ENCODE measurements at places on chromosomes 1 and 21.

DNA sequence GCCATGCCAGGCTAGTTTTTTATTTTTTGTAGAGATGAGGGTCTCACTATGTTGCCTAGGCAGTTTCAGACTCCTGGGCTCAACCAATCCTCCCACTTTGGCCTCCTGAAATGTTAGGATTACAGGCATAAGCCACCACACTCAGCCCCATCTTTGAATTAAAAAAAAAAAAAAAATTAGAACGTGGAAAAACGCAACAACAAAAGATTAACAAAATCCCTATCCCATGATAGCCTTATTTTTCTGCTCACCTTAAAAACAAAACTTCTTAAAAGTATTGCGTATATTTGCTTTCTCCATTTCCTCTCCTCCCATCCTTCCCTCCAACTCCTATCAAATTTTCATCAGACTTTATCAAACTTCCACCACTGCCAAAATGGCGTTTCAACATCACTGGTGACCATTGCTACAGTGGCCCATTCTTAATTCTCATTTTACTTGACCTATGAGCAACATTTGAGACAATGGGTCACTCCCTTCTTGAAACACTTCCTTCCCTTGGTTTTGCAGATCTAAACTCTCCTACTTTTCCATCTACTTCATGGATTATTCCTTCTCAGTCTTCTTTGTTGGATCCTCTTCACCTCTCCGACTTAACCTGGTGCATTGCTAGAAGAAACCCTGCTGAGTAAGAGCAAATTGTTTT, 579 bp upstream of the ZNF684 start:
- peak; percentile 18 for DNase-seq

DNA sequence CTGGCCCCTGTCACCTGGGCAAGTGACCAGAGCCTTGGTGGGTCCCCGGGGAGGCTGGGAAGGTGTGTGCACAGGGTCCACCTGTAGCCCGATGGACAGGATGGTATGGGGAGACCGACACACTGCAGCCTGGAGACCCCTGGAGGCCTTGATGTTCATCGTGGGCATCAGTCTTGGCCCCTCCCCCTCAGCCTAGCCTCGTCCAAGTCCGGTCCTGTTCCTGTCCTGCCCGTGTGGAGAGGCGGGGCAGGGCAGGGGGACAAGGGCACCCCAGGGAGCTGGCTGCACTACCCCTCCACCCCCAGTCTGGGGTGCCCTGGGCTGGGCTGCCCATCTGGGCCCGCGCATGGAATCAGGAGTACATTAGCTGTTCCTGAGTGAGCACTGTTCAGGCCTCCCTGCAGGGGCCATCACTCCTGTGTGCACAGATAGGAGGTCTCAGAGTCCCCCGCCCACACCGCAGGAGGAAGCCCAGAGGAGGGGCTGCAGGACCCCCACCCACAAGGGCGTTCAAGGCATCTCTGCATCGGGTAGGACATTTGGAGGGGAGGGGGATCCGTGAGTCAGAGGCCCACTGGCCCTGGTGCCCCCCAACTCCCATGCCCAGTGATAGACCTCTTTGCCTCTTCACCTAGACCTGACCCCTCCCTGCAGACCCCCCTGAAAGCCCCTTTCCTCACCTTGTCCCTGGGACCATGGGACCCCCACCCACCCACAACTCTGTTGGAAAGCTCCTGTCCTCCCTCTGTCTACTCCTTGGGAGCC, 63.2 kb downstream of the WNT9A start:
- no peak for DNase-seq

GRCh38 chr1:9169601-9170137, 40.8 kb upstream of the GPR157 start:
- no peak for DNase-seq

DNA sequence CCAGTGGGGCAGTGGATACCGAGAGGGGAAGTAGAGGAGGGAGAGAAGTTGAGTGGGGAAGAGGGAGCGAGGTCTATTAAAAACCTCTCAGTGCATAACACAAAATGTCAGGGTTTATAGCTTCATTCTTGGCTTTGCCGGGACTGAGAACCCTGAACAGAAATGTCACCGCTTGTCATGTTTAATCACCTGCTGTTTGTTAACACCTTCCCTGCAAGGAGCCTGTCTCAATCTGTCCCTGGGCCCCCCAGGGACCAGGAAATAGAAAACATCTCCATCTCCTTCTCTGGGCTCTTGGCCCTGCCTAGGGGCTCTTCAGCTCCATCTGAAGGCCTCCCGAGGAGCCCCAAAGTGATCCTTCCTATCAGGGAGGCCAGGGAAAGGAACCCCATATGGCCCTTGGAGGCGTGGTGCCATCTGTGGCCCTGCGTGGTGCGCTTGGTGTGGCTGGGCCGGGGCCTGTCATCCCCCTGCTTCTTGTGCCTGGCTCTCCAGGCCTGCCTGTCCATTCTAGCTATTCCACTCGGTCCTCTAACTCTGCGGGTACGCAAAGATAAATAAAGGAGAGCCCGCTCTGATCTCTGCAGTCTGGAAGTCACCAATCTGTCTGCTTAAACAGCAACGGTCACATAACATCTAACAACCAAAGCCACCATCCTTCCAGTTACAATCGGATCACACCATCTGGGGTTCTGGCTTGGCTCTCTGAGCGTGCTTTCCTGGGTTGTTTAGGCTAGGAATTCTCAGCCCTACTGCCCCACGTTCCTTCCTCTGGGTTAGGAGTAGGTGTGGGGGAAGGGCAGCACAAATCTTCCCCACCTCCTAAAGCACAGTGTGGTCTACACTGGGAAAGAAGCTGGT, 113.8 kb downstream of the CASZ1 start:
- DNase-seq = no peak

DNA sequence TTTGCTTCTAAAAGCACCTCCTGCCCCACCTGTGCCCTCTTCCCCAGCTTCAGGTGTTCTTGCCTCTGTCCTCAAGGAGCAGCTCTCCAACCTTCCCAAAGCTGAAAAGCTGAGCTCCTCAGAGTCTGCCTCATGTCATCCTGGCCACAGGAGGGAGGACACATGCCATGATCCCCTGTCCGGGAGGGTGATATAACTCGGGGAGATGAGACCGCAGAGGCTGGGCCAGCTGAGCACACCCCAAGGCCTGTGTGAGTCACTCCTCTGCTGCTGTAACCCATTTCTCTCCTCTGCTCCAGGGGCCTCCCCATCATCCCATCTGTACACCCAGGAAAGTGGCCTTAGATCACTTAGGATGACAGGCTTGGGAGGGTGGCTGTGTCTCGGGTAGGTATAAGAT, 49.8 kb downstream of the EPHB2 start:
- DNase-seq = peak; percentile 63

GRCh38 chr1:192654591-192655251, 18.8 kb downstream of the RGS13 start:
- DNase-seq = peak; percentile 74

- DNase-seq = no peak
These were observed 10.3 kb upstream of the VWA5B1 start for GRCh38 chr1:20280341-20280740.

DNA sequence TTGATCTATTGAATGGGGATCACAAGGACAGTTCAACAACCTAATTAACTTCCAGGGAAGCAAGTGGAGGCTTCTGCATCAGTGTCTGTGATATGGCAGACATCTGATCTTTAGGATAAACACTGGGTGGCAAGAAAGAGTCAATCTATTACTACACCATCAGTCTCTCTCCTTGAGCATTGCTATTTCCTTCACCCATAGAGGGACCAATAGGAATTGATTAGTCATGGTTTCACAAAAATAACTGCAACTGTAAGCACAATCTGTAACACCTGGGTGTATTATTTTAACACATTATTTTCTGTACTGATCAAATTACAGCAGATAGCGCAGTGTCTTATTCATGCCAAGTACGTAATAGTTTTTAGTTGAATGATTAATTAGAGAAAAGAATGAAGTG, 50.3 kb downstream of the USP24 start:
- DNase-seq = no peak

GRCh38 chr1:160708118-160708517, 3.5 kb downstream of the CD48 start:
- DNase-seq = no peak

- DNase-seq = peak; percentile 90
These were observed 39.5 kb downstream of the EPHB2 start for GRCh38 chr1:22749919-22750684.

DNA sequence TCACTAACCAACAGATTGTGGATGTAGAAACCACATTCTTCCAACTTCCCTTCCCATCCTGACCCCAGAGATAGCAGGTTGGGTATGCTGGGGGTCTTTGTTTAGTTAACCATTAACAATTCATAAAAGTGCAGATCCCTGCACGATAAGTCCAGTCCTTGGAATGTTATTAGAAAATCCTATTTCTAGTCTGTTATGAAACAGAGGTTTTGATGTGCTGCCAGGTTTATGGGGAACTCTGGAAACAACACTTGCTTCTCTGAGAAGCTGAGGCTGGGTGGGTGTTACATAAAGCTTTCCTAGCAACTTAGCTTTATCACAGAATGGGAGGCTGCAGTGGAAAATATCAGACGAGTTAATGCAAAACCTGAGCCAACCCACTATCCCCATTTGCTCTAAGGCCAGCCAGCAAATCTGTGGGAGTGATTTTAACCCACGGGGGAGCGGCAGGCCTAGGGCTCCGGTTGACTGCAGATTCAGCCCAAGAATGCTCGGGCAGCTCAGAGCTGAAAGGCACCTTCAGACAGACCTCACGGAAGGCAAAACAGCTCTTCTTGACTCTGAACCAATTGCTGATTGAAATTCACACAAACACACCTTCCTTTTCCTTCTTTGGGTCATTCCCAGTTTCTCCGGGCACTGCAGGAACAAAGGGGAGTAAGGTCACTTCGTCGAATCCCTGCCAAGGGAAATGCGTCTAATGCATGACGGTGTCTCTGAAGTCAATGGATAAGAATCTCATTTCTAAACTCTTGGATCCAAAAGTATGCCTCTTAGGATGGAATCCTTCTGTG, 111.7 kb upstream of the IRF2BP2 start:
- DNase-seq = peak; percentile 91

GRCh38 chr1:228096416-228097332, 6.5 kb downstream of the C1orf35 start:
- no peak for DNase-seq

GRCh38 chr1:98119796-98120195, 199.0 kb upstream of the DPYD start:
- no peak for DNase-seq

GRCh38 chr1:7710859-7711258, 60.2 kb upstream of the VAMP3 start:
- no peak for DNase-seq

DNA sequence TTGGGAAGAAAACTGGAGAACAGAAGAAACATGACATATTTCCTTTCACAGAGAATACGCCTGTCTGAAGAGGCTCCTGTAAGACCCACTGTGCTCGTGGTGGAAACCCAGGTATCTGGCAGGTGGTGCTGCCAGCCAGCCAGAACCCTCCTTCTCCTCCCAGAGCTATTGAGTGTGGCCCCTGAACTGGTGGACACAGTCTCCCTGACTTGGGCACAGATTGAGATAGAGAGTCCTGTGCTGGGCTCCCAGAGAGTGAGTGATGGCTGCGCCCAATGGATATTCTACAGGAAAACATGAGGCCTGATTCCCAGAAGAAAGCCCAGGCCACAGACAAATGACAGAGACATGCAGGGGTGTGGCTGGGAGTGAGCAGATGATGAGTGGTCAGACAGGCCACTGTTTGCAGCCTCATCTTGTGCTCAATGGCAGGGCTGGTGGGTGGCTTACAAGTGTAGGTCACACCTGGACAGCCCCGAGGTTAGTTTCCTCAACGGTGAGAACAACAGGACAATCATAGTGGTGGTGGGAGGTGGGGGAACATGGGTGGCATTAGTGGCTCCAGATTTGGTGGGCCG, 127.9 kb downstream of the PTPRU start:
- no peak for DNase-seq

GRCh38 chr1:196910215-196910614, 22.4 kb downstream of the CFHR4 start:
- no peak for DNase-seq

GRCh38 chr1:8474369-8474768, 156.5 kb downstream of the SLC45A1 start:
- no peak for DNase-seq

DNA sequence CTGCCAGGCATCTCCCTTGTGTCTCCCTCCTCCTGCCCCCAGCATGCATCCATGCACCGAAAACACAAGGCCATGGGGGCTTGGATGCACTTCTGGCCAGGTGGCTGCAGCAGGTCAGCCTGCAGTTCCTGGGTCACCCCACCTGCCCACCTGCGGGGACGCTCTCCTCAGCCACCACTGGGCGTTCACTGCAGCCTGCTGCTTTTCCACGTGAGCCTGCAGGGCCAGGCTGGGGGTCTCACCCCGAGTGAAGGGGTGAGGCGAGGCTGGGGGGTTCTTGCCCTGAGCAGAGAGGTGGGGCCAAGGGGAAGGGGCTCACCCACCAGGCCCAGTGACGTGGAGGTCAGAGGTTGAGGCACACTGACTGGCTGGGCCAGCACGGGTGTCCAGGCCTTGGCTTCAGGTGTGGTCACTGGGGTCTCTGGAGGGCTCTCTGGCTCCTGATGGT, 64.6 kb downstream of the WNT9A start:
- DNase-seq = no peak

- DNase-seq = no peak
These were observed 498.1 kb downstream of the KIF26B start for GRCh38 chr1:245652660-245653427.

DNA sequence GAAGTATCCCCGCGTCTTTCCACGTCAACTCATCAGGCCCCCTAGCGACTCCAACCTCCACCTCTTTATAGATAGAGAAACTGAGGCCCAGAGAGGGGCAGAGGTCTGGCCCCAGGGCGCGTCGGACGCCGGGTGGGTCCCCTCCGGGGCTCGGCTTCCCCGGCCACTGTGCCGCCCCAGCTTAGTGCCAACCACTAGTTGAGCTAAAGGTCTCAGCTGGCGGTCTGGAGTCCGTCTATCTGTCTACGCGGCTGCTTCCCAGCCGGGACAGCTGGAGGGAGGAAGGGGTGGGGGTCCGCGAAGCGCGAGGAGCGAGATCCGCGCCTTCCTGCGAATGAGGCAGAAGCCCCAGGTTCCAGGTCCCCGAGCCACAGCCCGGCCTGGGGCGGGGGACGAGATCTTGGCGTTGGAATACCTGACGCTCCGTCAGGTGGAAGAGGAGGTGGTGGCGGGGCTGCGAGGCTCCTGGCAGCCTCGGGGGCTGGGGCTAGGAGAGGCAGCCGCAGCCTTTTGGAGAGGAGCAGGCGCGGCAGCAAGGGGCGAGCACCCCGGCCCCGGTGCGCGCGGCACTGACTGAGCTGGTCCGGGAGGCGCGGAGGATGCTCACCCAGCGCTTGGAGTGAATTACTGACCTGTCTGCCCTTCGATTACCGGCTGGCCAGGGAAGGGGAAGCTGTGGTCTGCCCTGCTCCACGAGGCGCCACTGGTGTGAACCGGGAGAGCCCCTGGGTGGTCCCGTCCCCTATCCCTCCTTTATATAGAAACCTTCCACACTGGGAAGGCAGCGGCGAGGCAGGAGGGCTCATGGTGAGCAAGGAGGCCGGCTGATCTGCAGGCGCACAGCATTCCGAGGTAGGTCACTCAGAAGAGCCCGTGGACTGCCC, 937 bp downstream of the PODN start:
- DNase-seq = no peak

GRCh38 chr1:40595623-40596022, 64.2 kb downstream of the ZNF684 start:
- no peak for DNase-seq

- DNase-seq = peak; percentile 38
These were observed 61.5 kb upstream of the ARHGAP29 start for GRCh38 chr1:94298861-94299260.

All from HCEC 1CT (cell line).